ENCODE measurements at places on chromosomes 16 and 17.

DNA sequence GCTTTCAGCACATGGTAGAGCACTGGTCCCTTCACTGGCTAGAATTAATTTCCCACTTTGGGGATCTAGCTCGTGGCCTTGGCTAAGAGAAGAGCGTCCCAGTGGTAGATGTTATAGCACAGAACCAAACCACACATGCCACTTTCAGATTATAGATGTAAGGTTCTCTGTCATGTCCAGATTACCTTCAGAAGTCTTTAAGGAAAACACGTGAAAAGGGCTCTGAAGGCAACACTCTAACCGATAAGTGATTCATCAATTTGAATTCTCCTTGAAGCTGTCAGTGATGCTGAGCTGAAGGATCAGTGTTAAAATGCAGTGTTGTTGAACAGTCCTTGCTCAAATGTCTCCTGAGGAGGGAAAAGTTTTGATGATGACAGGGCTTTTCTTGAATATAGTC, 43.5 kb upstream of the VPS4A start:
- DNase-seq: no peak

DNA sequence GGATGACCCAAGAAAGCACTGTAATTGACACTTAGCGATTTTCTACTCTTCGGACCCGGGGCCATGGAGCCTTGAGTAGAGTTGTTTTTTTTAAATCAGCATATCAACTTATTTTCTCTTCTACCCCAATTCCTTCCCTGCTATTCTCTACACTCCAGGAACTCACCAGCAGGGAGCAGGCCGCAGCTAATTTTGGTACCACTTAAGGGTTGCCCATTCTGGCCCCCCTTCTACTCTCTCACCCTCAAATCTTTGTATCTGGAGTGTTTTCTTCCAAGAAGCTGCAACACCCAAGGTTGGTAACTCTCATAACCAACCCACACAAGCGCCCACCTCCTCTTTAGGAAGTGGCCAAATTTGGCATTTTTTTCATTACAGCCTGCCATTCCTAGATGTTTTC, 5.5 kb upstream of the ERAL1 start:
- DNase-seq: no peak

- no peak for DNase-seq
Observed at GRCh38 chr17:8955021-8955959, 10.2 kb downstream of the PIK3R5 start.

DNA sequence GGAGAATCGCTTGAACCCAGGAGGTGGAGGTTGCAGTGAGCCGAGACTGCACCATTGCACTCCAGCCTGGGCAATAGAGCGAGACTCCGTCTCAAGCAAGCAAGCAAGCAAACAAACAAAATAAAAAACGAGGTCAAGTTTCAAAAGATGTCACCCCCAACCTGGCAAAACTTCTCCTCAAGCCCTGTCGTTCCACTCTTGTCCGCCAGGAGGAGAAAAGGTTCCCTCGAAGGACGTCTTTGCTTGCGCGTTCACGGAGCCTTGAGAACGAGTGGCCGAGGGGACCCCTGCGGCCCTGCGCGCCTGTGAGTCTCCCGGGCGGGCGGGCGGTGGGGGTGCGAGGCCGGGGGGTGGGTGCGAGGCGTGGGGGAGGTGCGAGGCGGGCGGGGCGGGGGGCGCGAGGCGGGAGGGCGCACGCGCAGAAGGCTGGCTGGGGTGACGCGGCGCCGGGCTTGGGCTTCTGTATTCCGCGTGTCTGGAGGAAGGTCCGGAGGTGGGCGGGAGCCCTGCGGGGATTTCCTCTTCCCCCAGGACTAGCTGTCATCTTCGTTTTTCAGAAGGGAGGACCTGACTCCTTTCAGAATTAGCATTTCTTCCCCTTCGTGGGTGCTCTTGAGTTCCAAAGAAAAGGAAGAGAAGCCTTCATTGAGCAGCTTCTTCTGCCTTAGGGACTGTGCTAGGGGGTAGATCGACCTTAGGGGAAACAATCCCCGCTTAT, 3.7 kb downstream of the SLC52A1 start:
- DNase-seq: peak; percentile 87

Data from stimulated activated CD4-positive, alpha-beta T cell treated with anti-CD3 and anti-CD28 coated beads, Interleukin-4, amount 100 ng/mL, for 24 hours (primary cell).